D721Med (cell line): ENCODE measurements at places on chromosomes 4 and X.

DNA sequence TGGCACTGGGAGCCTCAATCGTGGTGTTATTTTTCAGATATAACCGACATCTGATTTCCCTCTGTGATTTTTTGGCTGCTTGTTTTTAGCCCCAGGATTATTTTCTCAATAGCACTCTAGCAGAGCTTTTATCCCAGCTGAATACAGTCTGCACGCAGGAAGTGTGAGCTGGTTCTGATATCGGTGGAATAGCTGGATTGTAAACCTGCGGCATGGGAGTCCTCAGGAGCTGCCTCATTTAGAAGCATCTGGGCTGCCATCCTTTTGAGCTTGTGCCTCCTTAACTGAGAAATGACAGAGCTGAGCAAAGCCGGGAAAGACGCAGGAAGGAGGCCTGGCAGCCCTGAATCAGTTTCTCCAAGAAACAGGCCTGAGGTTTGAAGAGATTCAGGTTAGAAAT lies 28.4 kb upstream of the GRPEL1 start:
- no peak for DNase-seq

- no peak for DNase-seq
Measured at GRCh38 chr4:94277534-94277933, 65.1 kb downstream of the HPGDS start.

DNA sequence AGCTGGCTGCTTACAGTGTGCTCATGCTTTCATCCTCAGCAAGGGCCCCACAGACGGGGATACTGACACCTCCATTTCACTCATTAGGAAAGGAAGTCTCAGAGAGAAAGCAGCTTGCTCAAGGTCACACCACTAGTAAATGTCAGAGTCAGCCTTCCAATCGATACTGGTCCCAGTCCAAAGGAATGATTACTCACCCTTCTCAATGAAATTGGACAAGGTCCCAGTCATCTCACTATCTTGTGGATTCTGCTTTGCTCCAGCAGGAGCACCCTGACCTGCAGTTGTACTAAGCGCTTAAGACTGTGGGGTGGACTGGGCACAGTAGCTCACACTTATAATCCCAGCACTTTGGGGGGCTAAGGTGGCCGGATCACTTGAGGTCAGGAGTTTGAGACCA lies 132.2 kb upstream of the SLC34A2 start:
- no peak for DNase-seq

DNA sequence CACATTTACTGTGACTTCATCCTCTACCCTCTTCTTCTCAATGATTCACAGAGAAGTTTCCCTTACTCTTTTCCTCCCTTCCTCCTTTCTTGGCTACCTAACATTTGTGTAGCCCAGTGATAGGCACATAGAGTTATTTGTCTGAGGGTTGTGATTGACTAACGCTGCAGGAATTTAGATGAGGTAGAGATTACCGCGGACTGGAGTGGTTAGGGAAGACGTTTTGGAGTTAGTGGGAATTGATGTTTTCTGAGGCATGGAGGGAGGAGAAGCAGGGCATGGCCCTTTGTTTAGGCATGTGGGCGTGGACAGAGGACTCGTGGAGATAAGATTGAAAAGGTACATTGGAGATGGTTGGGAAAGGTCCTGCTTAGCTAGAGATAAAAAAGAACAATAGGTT lies 246.7 kb downstream of the GPAT3 start:
- DNase-seq = no peak

DNA sequence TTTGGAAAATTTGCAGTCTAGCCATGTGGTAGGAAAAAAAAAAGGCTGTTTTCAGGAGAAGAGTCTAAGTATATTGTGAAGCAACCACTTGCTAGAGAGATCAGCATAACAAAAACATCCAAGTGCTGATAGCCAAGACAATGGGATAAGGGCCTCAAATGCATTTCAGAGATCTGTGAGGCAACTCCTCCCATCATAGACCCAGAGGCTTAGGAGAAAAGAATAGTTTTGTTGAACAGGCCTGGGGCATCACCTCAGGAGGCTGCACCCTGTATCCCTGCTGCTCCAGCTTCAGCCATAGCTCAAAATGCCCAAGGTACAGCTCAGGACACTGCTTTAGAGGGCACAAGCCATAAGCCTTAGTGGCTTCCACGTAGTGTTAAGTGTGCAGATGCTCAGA lies 13.6 kb upstream of the GPR174 start:
- DNase-seq = no peak

DNA sequence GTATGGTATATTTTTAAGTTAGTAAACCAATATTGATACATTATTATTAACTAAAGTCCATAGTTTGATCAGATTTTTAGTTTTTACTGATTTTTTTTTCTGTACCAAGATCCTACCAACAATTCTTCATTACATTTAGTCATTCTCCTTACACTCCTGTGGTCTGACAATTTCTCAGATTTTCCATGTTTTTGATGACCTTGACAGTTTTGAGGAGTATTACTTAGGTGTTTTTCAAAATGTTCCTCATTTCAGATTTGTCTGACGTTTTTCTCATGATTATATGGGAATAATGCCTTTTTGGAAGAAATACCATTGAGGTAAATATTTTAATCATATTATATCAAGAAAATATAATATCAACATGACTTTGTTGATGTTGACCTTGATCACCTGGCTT lies 423.8 kb downstream of the PPP4R3C start:
- DNase-seq = no peak
